CD4-positive, alpha-beta T cell treated with Interleukin-17A for 1 hour (primary cell): ENCODE measurements at places on chromosomes 4 and X.

DNA sequence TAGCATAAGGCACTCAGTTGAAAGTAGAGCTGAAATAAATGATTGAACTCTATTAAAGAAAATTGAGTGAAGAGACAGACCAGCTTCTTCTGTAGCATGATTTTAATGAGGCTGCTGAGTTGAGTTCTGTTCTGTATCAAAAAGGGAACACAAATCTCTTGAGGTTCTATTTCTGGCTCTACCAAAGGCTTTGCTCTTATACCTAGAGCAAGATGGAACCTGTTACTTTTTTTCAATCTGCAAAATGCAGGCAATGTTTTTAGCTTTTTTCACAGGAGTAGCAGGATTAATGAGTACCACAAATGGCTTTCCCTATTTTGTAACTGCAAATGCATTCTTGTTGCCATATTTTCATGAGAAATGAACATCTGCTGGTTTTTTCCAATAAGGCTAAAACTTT is 4.2 kb upstream of the ERVMER34-1 start:
- no peak for DNase-seq

DNA sequence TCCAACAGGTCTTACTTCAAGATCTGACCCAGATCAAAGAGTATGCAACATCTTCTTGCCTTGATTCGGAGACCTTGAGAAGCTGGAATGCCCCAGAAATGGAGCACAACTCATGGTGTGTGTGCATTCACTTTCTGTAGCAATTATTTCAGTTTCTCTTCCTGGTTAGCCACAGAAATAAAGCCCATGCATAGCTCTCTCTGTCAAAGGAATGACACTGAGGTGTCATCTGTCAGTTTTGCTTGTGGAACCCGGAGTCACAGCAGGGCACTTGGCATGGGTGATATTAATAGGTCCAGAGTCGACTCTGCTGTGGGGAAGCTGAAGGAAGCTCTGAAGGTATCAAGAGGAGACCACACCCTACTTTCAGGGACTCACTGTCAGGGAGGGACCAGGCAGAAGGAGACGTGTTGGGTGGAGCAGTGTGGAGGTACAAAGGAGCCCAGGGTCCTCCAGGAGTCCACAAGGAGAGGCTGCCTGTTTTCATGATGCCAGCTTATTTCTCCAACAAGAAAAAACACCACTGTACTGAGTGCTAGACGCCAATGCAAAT is 10.7 kb downstream of the CLNK start:
- DNase-seq, result no peak

DNA sequence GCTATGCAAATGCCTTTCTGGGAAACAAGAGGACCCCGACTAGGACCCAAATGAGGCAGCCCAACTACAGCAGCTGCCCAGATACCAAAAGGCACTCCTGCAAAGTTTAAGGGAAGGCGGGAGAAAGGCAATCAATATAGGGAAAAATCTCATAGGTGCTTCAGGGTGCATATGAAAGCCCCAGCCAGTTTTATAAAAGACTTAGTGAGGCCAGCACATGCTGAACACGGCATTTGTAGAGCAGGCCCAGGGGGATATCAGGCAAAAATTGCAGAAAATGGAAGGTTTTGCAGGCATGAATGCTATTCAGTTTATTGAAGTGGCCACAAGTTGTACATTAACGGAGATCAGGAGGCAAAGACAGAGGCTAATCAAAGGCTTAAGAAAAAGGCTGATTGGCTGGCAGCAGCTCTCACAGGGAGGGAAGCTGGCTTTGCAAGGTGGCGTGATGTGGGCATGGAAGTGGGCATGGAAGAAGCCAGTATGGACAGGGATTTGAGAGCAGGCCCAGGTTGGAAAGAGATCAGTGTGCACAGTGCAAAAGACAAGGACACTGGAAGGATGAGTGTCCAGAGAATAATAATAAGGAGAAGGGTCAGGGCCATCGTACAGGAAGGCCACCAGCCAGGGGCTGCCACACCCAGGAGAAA is 37.7 kb upstream of the UGT2B7 start:
- no peak for DNase-seq

- peak; percentile 70 for DNase-seq
Observed at GRCh38 chr4:139656614-139657486, 8.8 kb upstream of the MGST2 start.
